Right lobe of liver (tissue), 6 donors: ENCODE measurements at places on chromosomes 3 and 15.

GRCh38 chr15:62896380-62896866 lies 146.1 kb upstream of the TPM1 start:
- DNase-seq, result no peak

DNA sequence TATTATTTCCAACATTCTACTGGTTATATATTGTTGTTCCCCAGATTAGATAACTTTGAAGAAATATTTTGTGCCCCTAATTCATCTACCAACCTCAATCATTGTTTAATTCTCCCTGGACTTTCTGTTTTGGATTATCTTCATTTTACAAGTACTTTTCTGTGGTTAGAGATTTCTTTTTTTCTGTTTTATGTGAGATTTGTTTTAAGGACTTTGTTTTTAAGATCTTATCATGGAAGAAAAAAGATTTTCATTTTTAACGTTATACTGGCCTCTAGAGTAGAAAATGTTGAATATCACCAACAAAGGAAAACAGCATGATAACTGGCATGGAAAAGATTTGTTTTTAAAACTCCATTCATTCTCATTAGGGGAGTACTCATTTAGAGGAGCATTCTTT lies 210.9 kb upstream of the KCNMB2 start:
- no peak for DNase-seq

DNA sequence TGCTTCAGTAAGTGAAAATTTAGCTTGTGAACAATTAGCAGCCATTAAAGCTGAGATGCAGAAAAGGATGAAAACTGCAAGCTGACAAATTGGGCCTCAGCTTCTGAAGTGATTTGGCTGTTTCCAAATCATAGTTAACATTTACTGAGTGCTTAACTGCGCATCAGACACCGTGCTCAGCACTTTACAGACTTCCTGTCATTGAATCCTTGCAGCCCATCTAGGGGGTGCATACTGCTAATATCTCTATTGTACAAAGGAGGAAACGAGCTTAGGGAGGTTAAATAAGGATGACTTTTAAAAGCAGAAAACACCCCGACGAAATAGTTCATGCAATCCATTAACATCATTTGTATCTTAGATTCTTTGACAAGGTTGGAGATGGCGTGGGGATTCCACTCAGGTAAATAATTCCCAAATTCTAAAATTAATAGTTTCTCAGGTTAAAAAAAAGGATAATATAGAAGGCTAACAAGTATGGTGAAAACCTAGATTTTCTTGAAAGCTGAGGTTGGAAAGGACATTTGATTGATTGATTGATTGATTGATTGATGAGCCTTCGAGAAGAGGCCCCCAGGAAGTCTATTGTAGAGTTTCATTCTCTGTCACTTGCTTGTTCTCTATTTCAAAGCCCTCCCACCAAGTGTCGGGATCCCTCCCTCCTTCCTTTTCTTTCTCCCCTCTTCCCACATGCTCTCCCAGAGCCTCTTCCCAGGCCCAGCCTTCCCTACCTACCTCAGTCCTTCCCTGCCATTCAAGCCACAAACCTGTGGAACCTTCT lies 23.5 kb upstream of the EPHB3 start:
- peak; percentile 20 for DNase-seq

DNA sequence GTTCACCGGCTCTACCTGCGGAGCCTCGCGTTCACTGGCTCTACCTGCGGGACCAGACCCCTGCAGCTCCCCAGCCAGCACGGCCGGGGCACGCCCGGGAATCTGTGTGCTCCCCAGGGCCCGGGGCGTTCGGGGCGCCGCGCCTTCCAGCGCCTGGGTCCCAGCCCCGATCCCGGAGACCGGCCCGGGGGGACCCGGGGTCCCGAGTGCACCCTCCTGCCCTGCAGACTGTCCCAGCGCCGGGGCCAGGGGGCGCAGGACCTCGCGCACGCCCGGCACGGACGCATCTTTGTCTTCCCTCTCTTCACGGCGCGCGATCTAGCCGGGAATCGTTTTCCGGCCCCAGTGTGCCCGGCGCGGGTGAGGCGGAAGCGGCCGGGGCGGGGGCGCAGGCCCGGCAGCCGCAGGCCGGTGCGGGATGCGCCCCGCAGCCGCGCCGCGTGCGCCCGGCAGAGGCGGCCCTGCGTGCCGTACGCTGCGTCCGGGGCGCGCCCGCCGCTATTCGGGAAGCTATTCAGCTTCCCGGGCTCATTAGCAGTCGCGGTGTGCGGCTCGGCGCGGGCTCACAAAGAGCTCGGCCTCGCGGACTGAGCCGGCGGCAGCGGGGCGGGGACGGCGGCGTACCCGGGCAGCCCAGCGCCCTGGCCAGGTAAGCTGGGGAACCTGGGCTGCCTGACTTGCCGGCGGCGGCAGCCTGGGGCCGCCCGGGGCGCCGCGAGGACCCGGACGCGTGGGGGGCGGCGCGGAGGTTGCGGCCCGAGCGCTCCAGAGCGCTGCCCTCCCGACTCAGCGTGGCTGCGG lies at the start of gene APBA2:
Gene APBA2, plus strand, starts transcription at position 345 of the 801 bp plus-strand sequence. CDS start 167,911 bp downstream, outside the sequence.
- peak; percentile 46 for DNase-seq

DNA sequence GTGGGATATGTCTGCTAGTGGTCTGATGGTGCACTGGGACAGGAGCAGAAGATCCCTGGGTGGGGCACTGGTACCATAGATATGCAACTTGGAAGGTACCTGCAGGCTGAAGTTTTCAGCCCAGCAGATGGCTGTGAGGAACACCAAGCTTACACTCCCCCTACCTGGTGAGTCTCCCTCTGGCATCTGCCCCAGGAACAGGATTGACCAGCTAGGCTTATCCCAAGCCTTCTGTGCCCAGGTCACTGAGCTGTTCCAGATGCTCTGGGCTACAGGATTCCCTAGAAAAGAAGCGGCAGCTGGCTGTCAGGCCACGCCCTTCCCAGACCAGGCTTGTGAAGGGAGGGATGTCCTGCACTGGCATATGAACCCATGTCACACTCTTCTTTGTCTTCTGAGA lies 1130.0 kb downstream of the NAALADL2 start:
- no peak for DNase-seq

DNA sequence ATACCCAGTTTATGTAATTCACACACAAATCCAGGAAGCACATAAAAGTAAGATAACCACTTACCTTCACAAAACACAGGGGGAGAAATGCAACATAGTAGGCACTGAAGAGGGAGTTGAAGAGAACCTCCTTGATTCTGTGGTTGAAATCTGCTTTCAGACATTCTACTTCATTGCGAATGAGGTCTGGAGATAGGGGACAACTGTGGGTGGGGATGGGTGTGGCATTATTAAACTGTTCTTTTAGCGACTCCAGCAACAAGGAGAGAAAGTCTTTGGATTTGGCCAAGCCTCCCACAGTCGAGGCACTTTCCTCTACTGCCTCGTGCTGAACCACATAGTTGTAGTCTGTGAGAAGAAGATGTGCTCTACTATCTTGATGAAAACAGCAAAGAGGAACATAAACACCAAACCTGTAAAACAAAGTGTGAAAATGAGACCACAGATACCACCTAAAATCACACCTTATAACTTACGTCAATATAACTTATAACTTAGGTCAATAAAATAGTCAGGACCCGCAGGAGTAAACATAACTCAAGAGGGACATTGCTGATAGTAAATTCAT lies 25.6 kb downstream of the TMEM39A start:
- no peak for DNase-seq

- DNase-seq, result no peak
Observed at GRCh38 chr3:40337136-40338108, 27.9 kb downstream of the EIF1B start.

GRCh38 chr3:7272203-7272602 lies 411.3 kb downstream of the GRM7 start:
- no peak for DNase-seq

GRCh38 chr3:187286467-187287059 lies 5.0 kb downstream of the MASP1 start:
- DNase-seq, result peak; percentile 66

DNA sequence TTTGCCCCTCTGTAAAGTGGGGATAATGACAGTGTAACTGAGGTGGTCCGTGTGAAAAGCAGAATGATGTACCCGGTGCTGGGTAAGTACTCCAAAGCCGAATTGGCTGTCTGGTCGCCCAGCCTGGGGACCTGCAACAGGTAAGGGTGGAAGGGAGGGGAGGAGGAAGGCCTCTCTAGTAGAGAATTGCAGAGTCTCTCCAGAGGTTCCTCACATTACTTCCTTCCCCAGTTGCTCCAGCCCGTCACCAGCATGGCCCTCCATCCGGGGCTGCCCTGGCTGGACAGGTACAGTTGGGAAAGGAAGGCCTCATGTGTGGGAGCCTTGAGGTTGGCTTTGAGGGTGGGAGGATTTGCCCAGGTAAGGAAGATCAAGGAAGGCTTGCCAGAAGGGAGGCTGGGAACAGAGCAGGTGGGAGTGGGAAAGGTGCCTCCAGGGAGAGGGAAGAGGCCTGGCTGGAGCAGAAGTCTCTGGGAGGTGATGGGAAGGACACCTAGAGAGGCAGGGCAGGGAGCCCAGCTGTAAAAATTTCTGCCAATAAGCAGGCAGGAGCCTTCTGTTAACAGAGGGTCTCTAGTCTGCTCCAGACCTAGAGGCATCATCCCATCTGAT lies 1.7 kb upstream of the PSTPIP1 start:
- DNase-seq, result peak; percentile 44

DNA sequence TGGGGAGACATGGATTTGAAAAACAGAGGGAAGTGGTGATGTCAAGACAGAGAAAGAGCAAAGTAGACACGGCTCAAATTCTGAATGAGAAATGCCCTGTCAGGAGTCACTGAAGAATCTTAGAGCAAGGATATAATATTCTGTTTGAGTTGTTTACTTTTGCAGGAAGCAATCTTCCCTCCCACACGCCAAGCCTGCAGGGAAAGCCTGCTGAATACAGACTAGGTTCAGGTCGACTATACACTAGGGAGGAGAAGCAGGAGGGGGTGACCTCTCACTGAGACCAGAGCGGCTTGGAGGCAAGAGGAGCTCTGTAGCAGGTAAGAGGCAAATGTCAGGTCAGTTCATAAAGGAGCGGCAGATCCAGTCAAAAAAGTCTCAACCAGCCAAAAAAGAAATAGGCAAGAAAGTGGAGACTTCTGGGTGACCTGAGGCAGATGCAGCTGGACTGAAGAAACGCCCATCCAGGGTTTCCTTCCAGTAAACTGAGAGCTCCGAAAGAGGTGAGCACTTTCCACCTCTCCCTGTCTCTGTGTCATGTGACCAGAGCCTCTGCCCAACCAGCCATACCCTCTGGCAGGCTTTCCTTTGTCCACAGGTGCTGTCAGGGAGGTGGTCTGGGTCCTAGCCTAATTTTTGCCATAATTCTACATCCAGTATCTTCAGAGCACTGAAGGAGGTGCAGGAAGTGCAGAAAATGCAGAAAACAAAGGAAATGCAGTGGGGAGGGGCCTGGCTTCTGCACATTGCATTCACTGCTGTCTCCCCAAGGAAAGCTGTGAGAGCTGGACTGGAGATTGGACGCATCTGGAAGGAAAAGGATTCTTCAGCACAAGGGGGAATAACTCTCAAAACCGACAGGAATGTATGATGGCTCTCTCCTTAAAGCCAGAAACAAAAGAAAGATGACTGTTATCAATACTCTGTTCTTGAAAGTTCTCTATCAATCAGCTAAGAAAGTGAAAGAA lies 37.8 kb upstream of the CTXND1 start:
- DNase-seq, result no peak

DNA sequence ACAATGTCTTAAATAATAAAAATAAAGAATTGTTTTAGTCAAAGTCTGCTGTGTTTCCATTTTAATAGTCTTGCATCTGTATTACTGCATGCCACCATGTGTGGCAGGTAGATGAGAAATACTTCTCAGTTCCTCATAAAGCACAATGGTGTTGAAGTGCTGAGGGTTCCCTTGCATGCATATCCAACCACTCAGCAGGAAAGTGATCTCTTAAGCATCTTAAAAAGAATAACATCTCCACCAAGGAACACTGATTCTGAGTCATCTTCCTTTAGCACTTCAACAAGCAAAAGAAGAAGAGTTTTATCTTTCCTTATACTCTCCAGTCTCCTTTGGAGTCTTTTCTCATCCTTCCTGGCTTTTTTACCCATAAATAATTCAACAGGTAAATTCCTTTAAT lies 602.0 kb downstream of the TBL1XR1 start:
- no peak for DNase-seq

- DNase-seq, result no peak
Observed at GRCh38 chr15:38652183-38652794, 87.7 kb upstream of the RASGRP1 start.

DNA sequence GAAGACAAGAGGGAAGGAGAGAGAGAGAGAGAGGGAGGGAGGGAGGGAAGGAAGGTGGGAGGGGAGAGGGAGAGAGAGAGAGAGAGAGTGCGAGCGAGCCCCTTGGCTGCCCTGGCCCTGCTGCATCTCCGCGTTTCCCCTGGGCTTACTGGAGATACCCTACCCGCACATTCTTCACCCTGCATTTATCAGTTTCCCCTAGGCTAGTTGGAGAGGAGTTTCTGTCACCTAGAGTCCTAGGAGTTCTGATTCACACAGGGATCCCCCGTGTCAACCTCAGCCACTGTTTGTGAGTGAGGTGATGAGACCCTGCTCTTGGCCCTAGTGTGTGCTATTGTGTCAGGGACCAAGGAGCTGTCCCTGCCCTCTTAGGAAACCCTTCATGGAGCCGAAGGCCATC lies 18.7 kb downstream of the BHLHE40 start:
- DNase-seq, result peak; percentile 30

- DNase-seq, result no peak
Observed at GRCh38 chr3:99641982-99642381, 3.6 kb downstream of the COL8A1 start.

- DNase-seq, result no peak
Observed at GRCh38 chr3:139797724-139798343, 120.1 kb upstream of the NMNAT3 start.

- no peak for DNase-seq
Observed at GRCh38 chr3:188624828-188625227, 470.9 kb downstream of the LPP start.

DNA sequence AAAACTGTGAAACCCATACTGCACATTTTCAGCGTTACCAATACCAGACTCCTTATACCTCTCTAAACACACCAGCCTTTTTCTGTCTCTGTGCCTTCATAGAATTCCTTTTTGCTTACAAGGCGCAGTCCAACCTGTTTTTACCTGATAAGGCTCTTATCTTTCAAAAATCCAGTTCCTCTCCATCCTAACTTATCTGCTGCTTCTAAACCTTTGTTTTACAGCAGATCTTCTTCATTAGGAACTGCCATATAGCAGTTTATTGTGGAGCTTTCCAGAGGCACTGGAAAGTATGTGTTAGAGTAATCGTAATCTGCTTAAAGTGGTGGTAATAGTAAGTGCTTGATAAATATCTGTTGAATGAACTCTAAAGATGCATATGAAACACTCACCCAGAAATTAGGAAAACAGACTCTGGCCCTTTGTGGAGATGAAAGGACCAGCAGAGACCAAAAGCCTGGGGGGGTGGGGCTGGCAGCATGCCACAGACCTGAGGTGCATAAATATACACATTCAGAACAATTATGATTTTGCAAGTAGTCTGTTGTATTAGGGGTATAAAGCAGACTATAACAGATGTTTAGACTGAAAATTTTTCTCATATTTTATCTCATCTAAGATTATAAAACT lies 29.3 kb downstream of the PPP2R3A start:
- DNase-seq, result no peak
